ENCODE measurements at places on chromosomes 1 and 21.

- no peak for DNase-seq
Observed at GRCh38 chr1:40079774-40080400, 17.2 kb downstream of the PPT1 start.

- no peak for DNase-seq
Observed at GRCh38 chr21:44691686-44692085, 5.3 kb upstream of the KRTAP10-12 start.

DNA sequence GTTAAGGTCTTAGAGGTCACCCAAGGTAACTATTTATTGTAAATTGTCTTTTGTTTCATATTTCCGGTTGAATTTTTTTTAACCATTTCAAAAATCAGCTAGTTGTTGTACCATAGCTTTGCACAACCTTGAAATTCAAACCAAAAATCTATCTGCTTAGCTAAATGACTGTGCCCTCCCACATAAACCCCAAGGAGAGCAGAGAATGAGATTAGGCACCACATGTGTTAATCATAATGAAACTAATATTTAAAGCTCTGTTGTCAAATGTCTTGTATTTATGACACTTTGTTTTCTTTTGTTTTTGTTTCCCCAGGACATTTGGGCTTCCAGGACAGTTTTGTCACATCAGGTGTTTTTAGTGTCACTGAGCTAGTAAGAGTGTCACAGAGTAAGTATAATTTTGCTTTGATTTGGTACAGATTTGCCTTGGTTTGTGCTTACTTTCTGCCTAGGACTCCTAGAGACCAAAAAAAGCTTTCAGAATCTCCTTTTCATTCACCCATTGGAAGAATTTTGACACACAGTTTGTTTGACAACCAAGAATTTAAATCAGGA lies 249.9 kb downstream of the NFIA start:
- DNase-seq, result no peak

- no peak for DNase-seq
Observed at GRCh38 chr1:228978484-228979324, 243.4 kb downstream of the RHOU start.

DNA sequence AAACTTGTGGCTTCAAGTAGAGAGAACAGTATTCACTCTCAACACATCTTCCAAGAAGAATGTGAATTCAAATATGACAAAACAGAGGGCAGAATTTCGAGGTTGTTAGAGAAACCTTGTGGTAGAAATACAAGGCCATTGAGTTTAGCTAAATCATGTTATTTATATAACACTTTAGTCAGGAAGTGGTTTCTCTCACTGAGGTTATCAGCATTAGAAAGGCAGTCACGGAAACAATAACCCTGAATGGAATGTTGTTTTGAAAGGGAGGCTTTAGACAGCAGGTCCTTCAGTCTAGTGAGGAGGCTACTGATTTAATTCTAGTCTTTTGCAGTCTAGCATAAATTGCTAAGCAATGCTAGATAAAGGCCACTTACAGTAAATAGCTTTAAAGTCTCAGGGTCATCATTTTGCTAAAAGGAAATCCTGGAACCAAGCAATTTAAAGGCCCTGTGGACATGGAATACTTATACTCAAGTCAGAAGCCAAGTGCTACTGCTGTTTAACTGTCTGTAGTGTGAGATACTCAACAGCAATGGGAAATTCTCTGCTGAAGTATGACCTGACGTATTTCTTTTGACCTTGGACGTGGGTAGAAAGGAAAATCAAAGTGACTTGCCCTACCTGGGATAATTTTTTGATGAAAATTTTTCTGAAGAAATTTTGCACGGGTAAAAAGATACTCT lies 89.0 kb upstream of the CHODL start:
- DNase-seq, result no peak

- DNase-seq, result no peak
Observed at GRCh38 chr1:191371626-191372025, 786.6 kb upstream of the RGS18 start.

- DNase-seq, result no peak
Observed at GRCh38 chr21:35933466-35933865, 126.9 kb downstream of the SETD4 start.

GRCh38 chr1:2866422-2867086 lies 65.1 kb upstream of the TTC34 start:
- no peak for DNase-seq

- DNase-seq, result no peak
Observed at GRCh38 chr1:48793863-48794262, 17.2 kb upstream of the BEND5 start.

DNA sequence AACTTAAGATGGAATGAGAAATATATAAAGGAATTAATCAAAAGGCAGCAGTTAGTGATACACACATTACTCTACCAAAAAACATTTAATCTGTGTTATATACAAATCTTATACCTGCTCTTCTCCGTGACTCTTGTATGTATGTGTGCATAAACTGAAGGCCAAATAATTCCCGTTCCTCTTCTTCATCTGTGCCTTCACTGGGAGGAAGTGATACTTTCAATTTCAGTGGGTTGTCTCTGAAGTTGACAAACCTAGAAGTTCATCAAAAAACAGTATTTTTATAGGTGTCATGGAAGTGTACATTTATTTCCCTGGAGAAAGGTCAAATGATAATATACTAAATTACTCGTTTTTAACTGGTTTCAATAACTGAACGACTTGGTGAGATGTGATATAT lies 19.3 kb downstream of the TRMT13 start:
- no peak for DNase-seq

DNA sequence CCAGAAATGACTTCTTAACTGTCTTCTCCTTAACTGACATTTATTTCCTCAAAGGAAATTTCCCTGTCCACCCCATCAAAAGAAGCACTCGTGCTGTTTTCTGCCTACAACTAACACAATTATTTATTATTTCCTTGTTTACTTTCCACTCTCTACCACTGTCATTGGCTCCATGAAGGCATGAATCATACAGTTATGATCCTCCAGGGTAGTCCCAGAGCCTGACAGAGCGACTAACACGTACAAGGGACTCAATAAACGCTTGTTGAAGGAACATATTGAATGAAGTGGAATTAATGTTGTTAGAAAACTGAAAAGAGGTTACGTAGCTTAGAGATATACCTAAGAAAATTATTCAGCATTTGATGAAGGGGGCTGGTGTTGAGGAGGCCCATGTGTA lies 20.9 kb downstream of the GREM2 start:
- no peak for DNase-seq

DNA sequence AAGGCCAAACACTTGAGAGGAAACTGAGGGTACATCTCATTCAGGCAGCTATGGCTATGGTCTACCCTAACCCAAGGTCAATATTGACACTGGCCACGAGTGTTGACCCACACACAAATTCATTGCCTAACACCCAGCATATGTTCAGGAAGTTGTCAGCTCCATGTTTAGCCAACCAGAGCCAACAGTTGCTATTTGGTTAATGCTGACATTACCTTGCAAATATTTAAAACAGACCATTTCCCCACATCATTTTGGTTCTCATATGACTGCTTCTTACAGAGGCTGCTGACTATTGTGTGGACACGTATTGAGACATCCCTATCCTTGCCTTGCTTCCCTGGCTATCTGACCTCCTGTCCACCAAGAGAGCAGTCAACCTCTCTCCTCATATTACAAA lies 97.3 kb downstream of the LMX1A start:
- no peak for DNase-seq

DNA sequence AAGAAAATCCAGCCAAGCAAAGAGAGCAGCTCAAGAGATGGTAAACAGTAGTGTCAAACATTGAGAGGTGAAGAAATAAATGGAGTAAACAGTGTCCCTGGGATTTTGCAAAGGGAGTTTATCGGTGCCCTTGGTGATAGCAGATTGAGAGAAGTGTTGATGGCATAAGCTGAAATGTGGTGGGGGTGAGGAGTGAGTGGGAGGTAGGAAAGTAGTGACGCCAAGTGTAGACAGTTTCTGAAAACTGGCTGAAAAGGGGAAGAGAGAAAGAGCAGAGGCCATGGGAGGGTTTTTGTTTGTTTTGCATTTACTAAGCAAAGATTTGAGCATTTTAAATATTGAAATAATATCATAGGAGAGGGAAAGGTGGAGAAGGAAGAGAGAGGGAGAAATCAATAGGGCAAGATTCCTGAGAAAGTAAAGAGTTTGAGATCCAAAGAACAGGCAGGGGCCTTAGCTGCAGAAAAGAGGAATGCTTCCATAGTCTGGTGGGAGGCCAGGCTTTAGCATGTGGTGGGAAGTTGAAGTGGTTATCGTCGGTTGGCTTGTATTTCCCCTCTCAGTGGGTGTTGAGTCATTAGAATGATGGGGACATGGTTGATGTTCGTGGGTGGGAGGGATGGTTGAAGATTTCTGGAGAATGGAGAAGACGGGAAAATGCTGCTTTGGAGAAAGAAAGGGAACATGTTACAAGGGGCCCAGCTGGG lies 26.8 kb upstream of the RASAL2 start:
- no peak for DNase-seq

DNA sequence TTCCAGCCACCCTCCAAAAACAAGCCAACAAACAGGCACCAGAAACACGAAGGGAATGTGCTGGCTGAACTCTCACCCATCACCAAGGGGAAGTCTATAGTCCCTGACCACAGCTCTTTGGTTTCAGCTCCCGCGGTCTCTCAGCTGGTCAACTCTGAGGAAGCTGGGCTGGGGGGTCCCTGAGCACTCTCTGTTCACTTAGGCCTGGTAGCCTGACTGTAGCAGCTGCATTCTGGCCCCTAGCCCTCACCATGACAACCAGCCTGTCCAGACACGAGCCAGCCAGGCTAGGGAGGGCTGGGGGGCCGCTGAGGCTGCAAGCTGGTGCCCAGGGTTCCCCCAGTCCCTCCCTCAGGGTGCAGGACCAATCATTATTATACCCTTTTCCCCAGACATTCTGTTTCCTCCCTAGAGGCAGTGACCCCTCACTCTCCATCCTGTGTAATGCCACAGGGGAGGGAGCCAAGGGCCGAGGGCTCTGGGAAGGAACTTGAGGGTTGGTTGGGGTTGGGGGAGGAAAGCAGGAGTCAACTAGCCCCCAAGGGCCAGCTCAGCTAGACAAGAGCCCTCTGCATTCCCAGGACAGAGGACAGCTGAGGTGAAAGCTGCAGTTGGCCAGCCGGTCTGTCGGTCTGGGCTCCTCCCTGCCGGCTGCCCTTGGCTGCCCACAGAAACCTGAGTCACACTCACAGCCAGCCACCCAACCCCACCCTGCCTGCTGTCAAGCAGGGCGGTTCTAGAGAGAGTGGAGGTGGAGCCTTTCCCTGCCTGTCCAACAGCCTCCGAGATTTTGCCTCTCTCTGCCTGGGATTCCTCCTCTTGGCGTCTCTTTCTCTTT lies 1.2 kb upstream of the TRAPPC3 start:
- DNase-seq, result peak; percentile 95

DNA sequence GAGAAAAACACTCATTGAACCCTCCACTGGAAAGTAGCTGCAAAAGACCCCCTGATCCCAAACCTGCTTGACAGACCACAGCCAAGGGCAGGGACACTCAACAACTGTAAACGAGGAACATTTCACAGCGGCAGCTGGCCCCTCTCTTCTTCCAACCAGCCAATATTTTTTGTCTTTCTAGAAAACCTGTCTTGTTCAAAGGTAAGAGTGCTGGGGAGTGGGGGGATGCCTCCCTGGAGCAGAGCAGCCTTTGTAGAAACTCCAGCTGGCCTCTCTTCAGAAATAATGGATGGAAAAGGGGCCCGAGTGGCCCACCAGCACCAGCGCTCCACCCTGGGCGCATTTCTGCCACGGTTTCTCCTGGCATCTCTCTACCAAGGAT lies 384.0 kb downstream of the RRAGC start:
- no peak for DNase-seq

DNA sequence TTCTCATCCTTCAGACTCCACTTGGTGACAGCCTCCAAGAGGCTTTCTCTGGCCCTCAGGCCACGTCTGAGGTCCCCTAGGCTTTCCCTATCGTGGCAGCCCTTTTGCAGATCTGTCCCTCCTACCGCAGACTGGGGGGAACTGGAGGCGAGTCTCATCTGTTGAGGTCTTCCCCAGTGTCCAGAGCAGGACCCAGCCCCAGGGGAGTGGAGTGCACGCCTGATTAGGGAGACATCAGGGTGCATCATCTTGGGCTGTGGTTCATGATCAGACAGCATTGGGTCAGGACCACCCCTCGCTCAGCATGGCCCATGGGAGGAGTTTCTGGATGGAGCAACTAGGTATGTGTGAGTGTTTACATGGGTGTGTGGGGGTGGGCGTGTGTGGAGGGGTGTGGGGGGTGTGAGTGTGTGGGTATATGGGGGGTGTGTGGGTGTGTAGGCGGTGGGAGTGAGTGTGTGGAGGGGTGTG lies 8.5 kb upstream of the MATN1 start:
- no peak for DNase-seq

GRCh38 chr1:21447311-21447710 lies 7.4 kb downstream of the NBPF3 start:
- DNase-seq, result no peak

DNA sequence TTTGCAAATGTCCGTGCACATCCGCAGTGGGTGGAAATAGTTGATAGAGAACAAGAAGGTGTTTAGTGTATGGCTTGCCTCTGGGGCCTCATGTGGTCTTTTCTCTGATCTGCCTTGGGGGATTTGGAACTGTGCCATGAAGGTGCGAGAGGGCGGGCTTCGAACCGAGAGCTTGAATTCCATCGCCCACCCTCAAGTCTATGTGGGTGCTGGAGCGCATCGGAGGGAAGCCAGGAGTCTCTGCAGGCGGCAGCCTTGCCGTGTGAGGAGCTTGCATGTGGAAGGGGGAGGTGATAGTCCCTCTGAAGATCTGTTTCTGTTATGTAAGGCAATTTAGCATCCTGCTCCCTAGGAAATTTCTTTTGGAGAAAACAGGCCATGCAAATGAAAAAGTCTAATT lies 119.6 kb downstream of the HUNK start:
- peak; percentile 46 for DNase-seq

DNA sequence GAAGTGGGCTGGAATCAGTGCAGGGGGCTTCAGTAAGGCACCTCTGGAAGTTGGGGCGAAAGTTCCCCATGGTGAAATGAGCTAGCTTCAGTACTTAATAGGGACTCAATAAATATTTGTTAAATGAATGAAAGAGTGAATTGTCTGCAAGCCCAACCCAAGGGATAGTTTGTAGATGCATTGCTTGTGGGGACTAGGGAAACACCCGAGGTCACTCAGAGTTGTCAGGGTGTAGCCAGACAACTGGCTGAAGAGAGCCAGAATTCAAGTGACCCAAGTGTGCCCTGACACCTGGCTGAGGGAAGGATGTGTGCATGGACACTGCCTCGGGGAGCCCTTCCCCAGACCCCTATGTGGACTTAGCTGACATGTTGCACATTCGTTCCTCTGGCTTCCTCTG lies 1.3 kb upstream of the SLC26A9 start:
- no peak for DNase-seq

- no peak for DNase-seq
Observed at GRCh38 chr1:99559166-99559565, 86.7 kb upstream of the PALMD start.

- DNase-seq, result no peak
Observed at GRCh38 chr1:185645162-185645640, 89.0 kb upstream of the HMCN1 start.

- DNase-seq, result no peak
Observed at GRCh38 chr21:23968722-23969647, 1638.3 kb downstream of the MRPL39 start.

- DNase-seq, result no peak
Observed at GRCh38 chr21:35136586-35137219, 87.6 kb upstream of the RUNX1 start.

All from upper lobe of right lung (tissue), 1 donor.